Amygdala (tissue), 56 donors: ENCODE measurements at places on chromosomes 4 and X.

GRCh38 chrX:136652822-136653723 lies 5.1 kb downstream of the CD40LG start:
- no peak for DNase-seq

- DNase-seq: no peak
Measured at GRCh38 chr4:24547979-24548378, 36.4 kb downstream of the DHX15 start.

- no peak for DNase-seq
Measured at GRCh38 chr4:121140716-121141460, 23.2 kb downstream of the TNIP3 start.

- DNase-seq: no peak
Measured at GRCh38 chr4:62544428-62544827, 1344.3 kb downstream of the ADGRL3 start.

DNA sequence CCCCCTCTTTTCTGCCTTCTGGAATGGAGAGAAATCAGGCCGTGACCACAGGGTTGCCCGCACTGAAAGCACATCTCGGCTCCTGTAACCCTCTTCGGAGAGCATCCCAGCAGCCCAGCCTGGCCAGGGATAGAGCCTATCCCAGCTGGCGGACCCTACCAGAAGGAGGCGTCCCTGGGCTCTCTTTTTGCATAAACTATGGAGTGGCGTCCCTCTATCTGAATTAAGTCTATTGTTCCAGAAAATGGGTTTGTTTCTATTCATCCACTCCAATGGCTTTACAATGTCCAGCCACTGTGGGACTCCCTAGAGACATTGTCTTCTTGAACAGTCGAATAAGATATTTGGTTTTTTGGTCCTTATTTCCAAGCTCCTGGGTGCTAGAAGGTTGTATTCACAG lies 689 bp upstream of the NHSL2 start:
- DNase-seq: no peak

GRCh38 chr4:139508581-139509237 lies 47.3 kb downstream of the SETD7 start:
- no peak for DNase-seq

DNA sequence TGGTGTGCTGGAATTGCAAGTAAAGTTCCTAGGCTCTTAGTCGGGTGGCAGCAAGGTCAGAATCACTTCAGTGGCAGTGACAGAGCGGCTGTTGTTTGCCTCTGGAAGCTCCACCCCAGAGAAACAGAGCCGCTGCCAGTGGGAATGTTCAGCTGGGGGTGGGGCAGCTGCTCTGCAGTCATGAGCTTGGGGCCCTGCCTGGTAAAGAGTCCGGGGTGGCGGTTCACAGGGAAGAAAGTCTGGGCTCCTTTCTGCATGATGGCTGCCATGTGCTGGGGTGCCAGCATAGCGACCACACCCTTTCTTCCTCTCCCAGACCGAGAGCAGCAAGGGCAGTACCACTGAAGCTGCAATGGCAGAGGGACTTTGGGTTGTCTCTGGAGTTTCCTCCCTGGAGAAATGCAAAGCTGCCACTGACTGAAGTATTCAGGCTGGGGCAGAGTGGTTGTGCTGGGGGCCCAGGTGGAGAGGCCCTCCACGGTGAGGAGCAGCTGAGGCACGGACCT lies 108.8 kb upstream of the CENPE start:
- no peak for DNase-seq

GRCh38 chr4:155889031-155889793 lies 14.3 kb upstream of the TDO2 start:
- no peak for DNase-seq

- DNase-seq: no peak
Measured at GRCh38 chr4:153079857-153080391, 124.3 kb upstream of the TRIM2 start.

- no peak for DNase-seq
Measured at GRCh38 chrX:9644335-9644734, 121.3 kb downstream of the GPR143 start.

DNA sequence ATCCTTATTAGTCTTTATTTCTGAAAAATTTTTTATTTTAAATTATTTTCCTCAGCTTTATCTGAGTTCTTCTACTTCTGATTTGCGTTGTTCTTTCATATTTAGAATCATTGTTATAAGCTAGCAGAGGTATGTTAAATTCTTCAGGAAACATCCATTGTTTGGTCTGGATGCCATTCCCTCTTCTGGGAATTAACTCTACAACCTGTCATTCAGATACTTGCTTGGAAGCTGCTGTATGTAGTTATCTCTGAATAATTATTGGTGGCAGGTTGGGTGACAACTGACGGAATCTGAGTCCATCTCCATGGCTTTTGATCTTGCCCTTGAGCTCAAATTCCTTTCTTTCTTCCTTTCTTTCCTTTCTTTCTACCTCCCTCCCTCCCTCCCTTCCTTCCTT lies 61.9 kb downstream of the DDIT4L start:
- no peak for DNase-seq

DNA sequence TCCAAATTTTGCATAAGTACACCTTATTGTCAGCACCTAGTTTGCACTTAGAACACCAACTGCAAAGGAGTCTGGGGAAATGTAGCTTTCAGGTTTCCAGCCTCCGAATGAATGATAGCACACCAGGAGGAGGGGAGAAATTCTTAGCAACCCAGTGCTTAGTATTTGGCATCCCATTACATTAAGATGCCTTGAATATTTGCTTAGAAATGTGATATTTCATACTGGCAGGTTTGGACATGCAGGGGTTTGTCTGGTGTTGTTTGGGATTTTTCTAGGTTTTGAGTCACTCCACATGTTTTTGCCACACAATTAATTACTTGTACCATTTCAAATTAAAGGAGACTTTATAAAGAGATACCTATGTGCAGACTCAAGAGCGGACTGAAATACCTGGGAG lies 60.3 kb upstream of the CAMK2D start:
- no peak for DNase-seq

GRCh38 chr4:82721819-82722423 lies 76.7 kb downstream of the SCD5 start:
- DNase-seq: no peak

DNA sequence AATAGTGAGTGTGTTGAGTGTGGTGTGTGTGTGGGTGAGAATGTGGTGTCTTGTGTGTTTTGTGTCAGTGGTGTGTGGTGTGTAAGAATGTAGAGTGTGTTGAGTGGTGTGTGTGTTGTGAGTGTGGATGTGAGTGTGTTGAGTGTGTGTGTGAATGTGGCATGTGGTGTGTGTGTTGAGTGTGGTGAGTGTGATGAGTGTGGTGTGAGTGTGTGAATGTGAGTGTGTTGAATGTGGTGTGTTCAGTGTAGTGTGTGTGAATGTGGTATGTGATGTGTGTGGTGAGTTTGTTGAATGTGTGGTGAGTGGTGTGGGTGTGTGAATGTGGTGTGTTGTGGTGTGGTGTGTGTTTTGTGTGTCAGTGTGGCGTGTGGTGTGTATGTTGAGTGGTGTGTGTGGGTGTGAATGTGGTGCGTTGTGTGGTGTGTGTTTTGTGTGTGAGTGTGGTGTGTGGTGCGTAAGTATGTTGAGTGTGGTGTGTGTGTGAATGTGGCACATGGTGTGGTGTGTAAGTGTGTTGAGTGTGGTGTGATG lies 60.8 kb upstream of the SORCS2 start:
- DNase-seq: no peak

GRCh38 chrX:25144043-25144940 lies 128.5 kb upstream of the ARX start:
- peak; percentile 4 for DNase-seq

GRCh38 chr4:80362578-80363181 lies 27.1 kb downstream of the CFAP299 start:
- peak; percentile 24 for DNase-seq

GRCh38 chrX:101071582-101071981 lies 7.1 kb upstream of the TMEM35A start:
- no peak for DNase-seq

- no peak for DNase-seq
Measured at GRCh38 chr4:112410364-112410763, 105.6 kb downstream of the NEUROG2 start.

DNA sequence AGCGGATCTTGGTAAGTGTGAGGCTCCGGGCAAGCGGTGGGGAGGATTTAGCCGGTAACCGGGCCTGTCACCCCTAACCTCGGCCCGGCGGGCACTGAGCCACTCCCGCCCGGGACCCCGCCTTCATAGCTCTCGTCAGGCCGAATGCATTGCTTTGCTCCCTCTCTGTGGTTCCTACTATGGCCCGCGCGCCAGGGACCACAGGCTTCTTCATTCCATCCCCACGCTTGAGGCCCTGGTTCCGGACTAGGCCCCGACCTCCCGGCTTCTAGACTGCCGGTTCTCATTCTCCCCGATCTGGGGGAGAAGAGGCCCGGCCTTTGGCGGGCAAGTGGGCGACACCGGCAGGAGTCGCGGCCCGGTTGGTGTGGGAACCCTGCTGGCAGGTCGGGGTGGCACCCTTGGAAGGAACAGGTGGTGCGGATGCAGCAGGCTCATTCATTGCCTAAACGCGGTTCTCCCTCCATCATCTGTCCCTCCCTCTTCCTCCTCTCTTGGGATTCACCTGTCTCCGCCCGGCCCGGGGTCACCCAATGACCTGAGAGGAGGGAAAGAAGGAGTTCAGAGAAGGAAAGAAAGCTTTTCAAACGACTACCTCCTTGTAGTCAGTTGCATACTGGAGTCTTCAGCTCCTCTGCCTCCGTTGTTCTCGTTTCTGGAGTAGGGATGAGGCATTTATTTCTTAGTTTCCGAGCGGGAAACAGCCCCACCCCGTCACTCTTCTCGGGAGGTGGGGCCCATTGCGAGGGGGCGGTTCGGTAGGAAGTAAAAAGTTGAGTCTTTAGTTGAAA lies at the start of gene NDUFC1:
NDUFC1 (minus strand) TSS at position 657 of the 791 bp plus-strand sequence. CDS start 6,679 bp downstream, outside the sequence.
- peak; percentile 57 for DNase-seq

DNA sequence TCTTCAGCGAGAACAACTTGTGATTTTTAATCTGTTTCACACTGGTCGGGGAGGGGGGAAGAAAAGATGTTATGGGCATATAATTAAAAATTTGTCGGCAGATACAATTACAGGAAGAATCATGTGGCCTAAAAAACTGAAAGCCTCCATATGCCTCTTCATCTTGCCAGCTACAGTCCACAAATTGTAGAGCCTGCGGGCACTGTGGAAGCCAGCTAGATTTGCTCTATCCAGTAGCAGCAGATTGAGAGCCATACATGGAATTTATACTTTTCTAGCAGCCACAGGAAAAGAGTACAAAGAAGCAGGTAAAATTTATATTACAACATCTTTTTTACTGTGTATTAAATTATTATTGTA lies 147.3 kb downstream of the TBL1X start:
- no peak for DNase-seq

GRCh38 chr4:41325901-41326300 lies 69.2 kb downstream of the UCHL1 start:
- no peak for DNase-seq

GRCh38 chrX:107742700-107743191 lies 32.8 kb downstream of the TSC22D3 start:
- no peak for DNase-seq
